Activated CD4-positive, alpha-beta memory T cell treated with anti-CD3 and anti-CD28 coated beads, Interleukin-2, amount 10 ng/mL, durations not matched to agents 7 days and 5 days (primary cell): ENCODE measurements at places on chromosomes 4 and X.

DNA sequence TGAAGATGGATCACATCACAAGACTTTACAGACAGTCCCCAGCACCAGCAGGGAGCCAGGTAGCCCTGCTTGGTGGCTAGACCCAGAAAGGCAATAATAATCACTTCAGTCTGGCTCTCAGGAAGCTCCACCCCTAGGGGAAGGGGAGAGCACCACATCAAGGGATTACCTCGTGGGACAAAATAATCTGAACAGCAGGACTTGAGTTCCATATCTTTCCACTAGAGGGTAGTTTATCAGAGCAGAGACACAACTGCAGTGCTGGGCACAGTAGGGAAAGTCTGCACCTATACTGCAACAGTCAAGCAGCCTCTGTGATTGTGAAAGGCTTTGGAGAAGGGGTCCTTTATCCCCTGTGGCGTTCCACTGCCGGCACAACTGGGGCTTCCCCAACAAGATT, 547.0 kb upstream of the POU3F4 start:
- no peak for DNase-seq

DNA sequence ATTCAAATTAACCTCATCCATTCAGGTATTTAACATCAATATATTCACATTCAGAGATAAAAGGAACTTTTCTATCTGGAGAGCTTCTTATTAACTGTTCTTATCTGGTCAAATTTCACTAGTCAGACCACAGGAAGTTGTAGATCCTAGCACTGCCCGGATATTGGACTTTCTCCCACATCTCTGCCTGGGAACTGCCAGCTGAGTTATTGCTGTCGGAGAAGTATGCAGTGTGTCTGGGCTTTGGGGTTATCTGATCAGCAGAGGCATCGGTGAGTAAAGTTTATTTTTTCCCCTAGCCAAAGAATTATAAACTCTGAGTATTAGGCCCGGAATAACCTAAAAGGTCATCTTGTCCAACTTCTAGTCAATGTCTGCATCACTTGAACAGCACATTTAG, 45.1 kb downstream of the OR13H1 start:
- no peak for DNase-seq

DNA sequence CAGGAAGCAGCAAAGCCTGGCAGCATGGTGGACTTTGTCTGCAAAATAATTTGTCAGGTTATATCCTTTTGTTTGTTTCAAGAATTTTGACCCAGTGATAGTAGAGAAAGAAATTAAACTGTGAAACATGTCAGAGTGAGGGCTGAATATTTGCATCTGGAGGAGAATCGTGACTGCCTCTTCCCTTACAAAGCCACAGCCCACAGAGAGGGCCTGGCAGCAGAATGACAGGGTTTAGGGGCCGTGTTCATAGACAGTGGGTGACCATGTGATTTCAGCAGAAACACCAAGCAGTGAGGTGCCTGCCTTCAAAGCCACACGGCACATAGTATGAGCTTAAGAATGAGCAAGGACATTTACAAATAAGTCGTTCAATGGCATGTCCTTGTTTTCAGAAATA, 24.4 kb upstream of the PLAC8 start:
- DNase-seq, result peak; percentile 37

DNA sequence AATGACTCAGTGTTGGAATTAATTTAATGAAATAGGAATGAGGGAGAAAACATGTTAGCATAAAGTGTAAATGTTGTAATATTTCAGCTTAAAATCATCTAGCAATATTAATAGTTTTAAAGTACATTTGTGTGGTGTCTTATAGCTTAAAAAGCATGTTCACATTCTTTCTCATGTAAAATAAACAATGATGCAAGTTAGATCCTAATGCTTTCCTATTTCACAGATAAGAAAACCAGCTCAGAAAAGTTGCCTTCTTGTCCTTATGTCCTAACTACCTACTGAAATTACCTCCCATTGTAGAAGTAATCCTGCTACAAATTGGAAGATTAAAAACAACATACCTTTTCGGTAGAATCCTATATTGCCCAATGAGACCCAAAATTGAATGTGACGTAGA, 40.9 kb upstream of the PRDM8 start:
- no peak for DNase-seq

DNA sequence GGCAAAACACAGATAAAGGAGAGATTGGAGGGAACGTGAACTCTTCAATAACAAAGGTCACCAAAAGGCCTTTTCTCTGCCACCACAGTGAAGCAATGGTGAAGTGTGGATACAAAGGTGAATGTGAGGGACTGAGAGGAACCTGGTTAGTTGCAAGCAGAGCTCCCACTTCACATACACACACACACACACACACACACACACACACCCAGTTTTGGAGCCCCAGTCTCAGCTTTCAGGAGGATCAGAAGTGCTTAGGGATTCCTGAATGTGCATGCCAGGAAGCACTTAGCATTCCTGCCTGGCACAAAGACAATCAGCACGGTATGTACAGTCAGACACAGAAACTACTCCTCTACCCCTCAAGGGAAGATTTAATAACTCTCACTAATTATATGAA, 71.5 kb downstream of the ARHGEF9 start:
- no peak for DNase-seq

GRCh38 chrX:136781180-136781797, 557 bp upstream of the ARHGEF6 start:
- DNase-seq, result no peak

DNA sequence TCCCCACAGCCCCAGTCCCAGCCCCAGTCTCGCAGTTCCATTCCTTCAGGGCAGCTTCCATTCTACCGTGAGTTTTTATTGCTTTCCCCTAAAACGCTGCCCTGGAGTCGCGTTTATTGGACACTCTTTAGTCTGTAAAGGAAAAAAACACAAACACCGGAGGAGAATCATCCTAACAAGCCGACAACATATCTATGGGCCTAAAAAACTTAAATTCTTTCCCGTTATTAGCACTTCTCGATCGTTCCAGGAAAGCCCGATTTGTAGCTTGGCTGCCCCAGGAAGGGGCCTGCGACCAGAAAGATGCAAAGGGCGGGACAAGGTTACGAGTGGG, 178.5 kb downstream of the CBR4 start:
- DNase-seq, result no peak

DNA sequence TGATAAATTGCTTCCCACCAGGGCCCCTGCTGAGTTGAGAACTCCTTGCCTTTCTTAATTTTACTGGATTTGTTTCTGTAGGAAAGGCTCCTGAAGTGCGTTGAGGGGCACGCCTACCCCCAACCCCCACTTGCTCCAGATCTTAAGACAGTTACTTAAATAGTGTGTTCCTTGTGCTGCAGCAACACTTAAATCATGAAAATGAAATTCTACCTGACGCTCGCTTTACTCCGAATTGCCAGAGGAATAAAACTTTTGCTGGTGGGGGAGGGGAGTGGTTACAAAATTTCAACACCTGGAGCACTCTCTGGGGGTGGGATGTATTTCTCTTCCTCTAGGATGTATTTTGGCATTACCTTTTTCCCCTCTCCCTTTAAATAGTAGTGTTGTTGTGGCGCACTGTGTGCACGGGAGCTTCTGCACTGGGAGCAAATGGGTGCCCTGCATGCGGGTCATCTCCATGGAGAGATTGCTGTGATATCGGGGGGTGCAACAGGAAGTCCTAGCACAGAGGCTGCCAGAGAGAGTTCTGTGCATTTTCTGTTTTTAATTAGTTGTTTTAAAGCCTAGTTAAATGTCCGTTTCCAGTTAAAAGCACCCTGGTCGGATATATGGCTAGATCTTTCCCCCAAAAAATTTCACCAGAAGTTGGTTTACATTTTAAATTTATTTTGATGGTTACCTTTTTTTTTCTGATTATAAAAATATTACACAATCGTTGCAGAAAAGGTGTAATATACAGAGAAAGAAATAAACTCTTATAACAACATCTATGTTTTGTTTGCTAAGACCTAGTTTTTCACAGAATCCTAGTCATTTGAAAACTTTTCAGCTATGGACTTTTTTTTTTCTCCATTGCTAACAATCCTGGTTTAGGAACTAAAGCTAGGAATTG, 207.7 kb downstream of the SOWAHB start:
- no peak for DNase-seq

DNA sequence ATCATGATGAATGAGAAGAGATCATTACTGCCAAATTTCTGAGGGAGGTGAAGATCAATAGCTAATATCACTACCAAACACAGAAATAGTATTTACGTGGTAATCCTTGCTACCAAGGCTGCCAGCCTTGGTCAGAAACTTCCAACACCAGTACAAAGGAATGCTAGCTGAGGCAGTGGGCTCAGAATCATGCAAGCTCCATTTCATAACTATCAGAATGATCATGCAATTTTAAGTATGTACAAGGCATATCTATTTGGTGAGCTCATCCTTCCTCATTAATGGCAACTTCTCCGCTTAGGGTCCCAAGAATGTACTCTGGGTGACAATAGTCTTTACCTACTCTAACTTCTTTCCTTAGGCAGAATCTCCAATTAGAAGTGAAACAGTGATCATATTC, 135.0 kb downstream of the GPC3 start:
- DNase-seq, result no peak

DNA sequence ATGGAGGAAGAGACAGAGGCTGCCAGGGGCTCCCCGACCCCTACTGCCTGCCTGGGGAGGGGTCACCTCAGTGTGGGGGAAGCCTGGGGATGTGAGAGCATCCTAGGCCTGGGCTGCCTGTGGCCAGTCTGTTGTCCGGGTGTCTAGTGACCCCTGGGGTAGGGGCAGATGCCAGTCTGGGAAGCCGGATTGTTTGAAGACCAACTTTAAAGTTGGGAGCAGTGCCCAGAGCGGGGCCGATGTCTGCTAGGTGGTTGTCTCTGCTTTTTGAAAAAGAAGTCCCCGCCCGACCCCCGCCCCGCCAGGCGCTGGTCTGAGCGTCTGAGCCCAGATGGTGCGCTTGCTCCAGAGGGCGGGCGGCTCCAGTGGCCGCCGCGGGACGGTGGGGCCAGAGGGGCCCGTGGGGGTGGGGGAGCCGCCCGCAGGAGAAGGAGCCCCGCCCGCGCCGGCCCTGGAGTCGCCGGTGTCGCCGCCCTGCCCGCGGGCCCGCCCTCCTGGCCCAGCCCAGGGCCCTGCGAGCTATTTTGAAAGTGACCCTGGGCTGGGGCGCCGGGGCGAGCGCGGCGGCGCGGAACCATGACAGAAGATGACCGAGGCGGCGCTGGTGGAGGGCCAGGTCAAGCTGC, at the start of gene DOK7:
Gene DOK7 (plus strand): TSS at position 517 of the 626 bp plus-strand sequence. CDS start 70 bp downstream, at position 587.
- DNase-seq, result no peak

- DNase-seq, result no peak
Observed at GRCh38 chr4:175731506-175731905, 80.6 kb downstream of the GPM6A start.

DNA sequence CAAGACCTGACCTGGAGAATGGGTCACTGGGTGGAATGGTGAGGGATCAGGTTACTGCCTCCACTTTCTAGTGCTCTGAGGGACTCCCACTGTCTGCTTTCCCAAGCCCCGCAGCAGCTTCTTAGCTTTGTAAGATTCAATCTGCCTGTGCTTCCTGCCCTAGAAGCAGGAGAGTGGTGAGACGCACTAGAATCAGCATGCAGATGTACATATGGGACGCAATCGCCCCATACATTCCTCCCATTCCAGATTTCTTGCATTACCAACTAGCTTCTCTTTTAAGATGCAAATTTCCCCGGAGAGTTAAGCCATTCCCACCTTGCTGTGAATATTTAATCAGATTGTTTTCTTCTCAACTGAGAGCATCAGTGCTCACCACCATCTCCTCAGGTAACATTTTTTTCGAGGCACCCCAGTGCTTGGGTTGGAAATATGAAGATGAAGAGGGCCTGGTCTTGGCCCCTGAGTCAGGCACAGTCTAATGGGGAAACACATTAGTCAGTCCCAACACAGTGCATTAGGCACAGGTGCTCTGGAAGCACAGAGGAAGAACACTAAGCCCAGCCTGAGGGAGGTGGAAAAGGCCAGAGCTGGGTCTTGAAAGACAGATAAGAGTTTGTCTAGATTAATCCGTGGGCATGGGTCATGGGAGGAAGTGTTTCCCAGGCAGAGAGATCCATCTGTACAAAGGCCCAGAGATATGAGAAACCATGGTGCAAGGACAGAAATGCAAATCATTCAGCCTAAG, 66.7 kb upstream of the PRPS1 start:
- no peak for DNase-seq

DNA sequence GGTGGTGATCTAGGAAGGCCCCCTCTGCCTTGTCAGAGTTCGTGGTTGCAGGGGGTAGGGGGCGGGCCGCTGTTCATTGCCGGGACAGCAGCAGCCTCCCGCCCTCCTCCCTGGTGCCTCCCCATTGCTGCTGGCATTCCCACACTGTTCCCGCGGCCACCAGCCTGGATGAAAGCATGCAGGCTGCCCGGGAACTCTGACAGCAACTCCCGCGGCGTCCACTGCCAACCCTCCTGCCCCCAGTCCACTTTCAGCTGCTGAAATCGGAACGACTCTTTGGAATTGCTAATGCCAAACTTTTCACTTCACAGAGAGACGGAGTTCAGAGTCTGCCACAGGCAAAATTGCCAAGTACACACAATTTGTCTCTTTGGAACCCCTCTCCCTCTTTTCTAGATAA, 121.9 kb downstream of the BEND2 start:
- DNase-seq, result no peak

GRCh38 chr4:140213749-140214148, 59.8 kb upstream of the MAML3 start:
- no peak for DNase-seq

- no peak for DNase-seq
Observed at GRCh38 chr4:174016251-174016650, 267.2 kb downstream of the FBXO8 start.

DNA sequence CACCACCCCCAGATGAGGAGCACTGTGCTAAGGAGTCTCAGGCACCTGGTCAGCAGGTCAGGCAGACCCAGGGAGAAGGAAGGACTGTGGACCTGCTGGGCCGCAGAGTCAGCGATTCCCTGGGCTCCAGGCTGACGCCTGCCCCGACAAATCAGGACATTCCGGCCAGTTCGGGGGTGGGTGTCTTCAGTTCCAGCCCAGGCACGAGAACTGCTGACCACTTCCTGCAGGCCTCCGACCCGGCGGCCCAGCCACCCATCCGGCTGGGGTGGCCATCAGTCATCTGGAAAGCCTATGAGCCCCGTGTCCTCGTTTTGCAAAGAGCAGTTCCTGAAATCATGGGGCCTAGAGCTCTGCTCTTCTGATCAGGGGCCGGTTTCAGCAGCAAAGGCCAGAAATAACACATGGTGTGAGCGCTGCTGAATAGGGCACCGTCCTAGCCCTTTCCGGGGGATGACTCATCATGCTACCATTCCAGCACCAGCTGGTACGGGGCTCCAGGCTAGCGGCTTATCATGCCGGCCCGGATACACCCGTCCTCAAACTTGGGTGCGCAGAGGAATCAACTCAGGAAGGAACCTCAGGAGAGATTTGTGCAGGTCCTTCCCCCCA, 7.8 kb upstream of the SH3TC1 start:
- no peak for DNase-seq

GRCh38 chrX:72143609-72143907, 11.8 kb upstream of the RTL5 start:
- DNase-seq, result no peak

DNA sequence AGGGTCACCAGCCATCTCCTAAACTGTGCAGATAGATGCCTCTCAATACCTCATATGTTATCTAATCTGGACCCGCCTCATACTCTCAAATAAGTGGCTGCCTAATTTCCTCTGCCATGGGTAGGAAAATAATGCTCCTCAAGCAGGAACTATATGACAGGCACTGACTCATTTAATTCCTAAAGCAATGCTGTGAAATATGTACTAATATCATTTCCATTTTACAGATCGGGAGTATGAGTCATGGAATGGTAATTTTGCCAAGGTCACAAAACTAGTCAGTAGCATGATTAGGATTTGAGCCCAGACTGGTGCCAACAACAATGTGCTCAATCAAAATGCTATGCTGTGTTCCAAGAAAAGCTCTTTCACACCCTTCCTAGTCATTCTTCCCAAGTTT, 3.0 kb upstream of the NXT2 start:
- DNase-seq, result no peak

- DNase-seq, result no peak
Observed at GRCh38 chrX:146154191-146154590, 336.6 kb downstream of the SLITRK2 start.
